ENCODE measurements at places on chromosomes 4 and X.

DNA sequence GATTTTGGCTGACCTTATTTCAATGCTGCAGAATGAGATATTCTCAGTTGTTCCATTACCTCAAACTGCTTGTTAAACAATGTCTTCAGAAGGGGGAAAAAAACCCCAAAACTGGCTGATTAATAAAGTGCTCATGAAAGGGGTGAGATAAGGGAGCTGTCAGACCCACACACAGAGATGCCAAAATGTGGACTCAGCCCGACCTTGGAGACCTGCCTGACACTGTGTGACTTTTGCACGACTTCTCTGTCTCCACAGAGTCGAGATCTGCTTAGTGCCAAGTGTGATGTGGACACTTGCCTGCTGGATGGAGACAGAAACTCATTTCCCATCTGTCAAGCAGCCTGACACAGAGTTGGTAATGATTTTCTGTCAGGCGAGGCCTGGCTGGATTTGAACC, 31.5 kb downstream of the REELD1 start:
- DNase-seq = no peak

DNA sequence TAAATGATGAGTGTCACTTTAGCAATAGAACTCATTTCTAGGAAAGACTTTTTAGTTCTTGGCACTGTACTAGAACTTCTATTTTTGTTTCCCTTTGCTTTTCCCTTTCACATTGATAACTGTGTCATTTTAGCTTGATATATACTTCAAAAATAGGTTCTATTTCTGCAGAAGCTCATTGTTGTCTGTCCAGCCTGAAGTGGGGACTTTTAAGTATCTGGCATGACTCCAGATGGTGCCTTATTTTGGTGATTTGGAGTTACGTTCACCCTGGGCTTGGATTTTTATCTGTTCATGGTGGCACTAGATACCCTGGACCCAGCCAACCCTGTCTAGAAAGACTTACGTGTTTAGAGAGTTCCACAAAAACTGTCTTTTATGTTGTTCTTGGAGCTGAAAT, 3.4 kb downstream of the ABHD18 start:
- DNase-seq = no peak

- DNase-seq = no peak
These were observed 104.9 kb upstream of the CENPE start for GRCh38 chr4:103303011-103303410.

GRCh38 chr4:89222170-89222569, 85.4 kb downstream of the GPRIN3 start:
- DNase-seq = peak; percentile 16

DNA sequence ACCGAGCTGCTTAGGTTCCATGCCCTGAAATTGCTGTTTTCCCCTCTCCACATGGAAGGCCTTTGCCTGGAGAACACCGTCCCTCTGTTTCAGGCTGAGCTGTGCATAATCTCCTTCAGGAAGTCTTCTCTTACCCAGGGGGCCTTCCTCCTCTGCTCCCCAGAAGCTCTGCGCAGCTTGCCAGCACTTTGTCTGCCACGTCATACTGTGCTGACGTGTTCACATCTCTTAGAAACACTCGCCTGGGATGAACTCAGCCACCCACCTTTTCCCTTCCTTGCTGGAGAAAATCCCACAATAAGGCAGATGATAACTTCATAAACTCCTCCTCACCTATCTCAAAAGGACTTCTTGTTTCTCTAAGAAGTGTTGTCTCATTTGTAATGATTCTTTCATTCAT, 110.7 kb downstream of the ARHGAP10 start:
- peak; percentile 39 for DNase-seq

- DNase-seq = peak; percentile 15
These were observed 900.3 kb downstream of the PCDH7 start for GRCh38 chr4:31620476-31620875.
